Small intestine (tissue), 16 donors: ENCODE measurements at places on chromosomes 2 and 18.

- DNase-seq = no peak
Measured at GRCh38 chr2:241009191-241009590, 10.8 kb downstream of the SNED1 start.

- peak; percentile 40 for DNase-seq
Measured at GRCh38 chr18:44119607-44120006, 561.1 kb upstream of the SETBP1 start.

DNA sequence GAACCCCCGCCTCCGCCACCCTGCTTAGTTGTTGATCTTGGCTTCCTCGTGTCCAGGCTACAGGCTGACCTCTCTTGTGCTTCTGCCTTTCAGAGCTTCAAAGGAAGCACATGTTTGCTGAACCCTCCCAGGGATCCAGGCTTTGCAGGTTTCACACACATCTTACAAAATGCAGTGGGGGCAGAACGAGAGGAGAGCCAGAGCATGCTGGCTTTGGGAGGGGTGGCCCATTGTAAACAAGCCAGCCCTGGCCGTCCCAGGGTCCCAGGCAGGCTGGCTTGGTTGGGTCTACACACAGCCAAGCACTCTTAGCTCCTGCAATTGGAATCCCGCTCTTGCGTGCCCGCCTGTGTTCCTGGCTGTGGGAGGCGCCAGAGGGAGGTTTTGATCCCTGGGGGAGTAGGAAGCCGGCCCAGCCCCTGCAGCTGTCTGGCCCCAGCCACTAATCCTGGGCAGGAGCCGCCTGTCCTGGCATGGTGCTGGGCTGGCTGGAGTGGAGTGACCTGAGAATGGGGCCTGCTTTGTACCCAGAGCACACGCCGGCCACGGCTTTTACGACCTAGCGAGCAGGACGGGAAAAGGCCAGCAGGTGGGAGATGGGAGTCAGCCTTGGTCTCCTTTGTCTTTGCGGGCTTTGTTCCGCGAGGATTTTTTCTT is 53.9 kb downstream of the SH3BP4 start:
- peak; percentile 54 for DNase-seq

DNA sequence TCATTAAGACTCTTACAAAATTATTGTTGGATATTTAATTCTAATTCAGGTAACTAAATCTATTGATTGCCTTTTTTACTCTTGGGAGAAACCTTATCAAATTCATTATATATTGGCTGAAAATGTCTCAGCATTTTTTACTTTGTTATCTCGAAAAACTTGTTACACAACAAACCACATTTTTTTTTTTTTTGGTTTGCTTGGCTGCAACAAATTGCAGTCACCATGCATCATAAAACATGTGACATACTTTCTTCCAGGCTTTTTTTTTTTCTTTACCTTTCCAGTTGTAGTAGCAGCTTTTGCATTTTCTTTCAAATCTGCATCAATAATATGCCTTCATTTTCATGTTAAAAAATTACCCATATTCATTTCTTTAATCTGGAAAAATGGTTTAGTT is 186.7 kb downstream of the TDRD15 start:
- no peak for DNase-seq

GRCh38 chr18:38421872-38422615 is 856.4 kb upstream of the CELF4 start:
- DNase-seq = no peak

- DNase-seq = no peak
Measured at GRCh38 chr2:20957788-20958525, 85.9 kb downstream of the APOB start.
